ENCODE measurements at places on chromosomes 16 and 17.
A peak's percentile ranks its signal among the peaks of the same experiment; 100 is the strongest.

DNA sequence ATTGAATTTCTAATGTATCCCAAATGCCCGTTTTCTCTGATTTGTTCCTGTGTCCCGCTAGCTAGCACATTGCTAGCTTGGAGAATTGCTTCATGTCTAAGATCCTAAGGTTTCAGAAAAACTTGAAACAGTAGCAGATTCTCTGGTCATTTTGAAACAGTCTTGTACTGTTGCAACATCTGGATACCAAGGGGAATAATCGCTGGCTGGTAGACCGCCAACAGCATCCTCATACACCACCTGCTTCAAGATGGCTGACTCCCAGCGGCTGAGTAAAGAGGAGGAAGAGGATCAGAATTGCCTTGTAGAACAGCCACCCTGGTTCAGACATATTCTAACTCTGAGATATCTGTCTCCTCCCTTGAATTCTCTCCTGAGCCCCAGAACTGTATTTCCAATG is 226.7 kb upstream of the ELAC2 start:
- no peak for DNase-seq

GRCh38 chr16:86635176-86635876 is 57.0 kb downstream of the FOXL1 start:
- DNase-seq = no peak

- DNase-seq = no peak
Measured at GRCh38 chr17:32626379-32626791, 139.6 kb downstream of the CDK5R1 start.

GRCh38 chr17:39963829-39964228 is 1.0 kb downstream of the GSDMA start:
- no peak for DNase-seq

DNA sequence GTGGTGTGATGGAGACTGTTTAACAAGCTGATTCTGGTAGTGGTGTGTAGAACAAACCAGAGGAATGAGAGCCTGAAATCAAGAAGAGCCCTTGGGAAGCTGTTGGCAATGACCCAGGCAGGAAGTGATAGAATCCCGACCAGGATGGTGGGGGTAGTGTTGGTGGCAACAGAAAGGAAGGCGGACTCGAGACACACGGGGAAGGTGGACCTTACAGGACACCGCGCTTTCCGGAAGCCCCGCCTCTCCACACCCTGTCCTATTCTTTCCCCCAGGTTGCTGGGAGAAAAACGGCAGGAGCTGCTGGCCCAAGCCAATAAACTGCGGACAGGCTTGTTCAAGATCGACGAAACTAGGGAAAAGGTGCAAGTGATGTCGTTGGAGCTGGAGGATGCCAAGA is 30.0 kb upstream of the KDM6B start:
- no peak for DNase-seq

DNA sequence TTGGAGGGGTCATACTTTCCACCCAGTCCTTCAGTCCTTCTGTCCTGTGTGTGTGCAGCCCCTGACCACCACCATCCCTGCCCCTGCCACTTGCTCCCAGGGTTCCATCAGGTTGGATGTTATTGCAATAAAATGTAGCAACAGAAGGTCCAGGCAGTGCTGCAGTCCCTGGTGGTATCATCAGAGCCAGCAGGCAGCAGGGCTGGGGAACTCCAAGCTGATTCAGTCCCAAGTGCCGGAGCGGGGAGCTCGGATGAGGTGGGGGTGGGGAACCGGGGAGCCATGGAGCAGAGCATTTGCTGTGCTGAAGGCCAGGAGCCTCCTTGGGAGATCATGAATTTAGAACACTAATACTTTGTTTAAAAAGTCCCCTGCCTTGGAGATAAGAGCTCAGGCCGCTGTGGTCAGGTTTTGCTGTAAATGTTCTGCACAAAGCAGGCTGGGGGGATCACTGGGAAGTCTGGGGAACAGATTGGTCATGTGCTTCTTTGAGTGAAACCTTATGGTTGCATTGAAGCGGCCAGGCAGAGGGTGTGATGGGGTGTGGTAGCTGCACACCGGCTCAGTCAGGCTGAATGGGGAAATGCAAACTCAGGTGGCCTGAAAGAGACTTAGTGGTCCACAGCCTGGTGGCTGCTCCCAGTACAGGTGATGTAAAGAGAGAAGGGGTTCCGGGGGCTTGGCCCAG is 225.9 kb downstream of the SEC14L1 start:
- DNase-seq = no peak

- no peak for DNase-seq
Measured at GRCh38 chr17:39915559-39915958, 2.9 kb downstream of the GSDMB start.

GRCh38 chr16:89195521-89196171 is 4.7 kb downstream of the SLC22A31 start:
- no peak for DNase-seq

- no peak for DNase-seq
Measured at GRCh38 chr17:67164302-67164701, 80.7 kb downstream of the HELZ start.

DNA sequence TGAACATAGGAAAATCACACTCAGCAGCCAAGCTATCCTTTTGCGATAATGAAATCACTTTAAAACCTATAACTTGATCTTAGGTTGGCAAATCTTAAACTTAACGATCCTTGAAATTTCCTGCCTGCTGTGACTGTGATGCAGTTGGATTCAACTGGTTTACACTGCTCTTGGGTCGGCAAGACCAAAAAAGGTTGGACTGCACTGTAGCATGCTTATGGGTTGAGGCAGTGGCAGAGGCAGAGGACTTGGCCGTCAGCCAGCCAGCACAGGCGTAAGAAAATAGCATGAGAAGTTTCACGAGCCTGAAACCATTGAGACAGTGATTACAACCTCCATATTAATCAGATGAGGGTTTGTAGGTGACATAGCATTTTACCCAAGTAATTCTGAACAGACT is 21.4 kb downstream of the WSB1 start:
- DNase-seq = no peak

- peak; percentile 65 for DNase-seq
Measured at GRCh38 chr17:30104575-30105339, 11.9 kb upstream of the NSRP1 start.

GRCh38 chr16:57041182-57042156 is 50.9 kb upstream of the CPNE2 start:
- peak; percentile 37 for DNase-seq

DNA sequence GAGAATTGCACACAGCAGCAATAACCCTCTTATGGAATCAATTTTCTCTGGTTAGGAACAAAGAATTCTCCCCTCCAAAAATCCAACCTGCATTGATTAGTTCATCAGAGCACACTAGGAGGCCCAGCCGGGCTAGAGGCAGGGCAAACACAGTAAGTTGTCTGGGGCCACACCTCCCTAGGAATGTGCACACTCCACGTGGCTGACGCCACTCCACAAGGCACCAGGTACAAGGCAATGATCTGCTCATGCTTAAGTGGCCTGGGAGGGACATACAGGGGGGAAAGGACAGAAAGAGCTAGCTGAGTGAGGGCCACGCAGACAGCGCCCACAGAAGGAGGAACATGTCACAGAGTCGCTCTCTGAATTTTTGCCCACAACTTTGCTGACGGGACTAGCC is 107.6 kb downstream of the SLC39A11 start:
- no peak for DNase-seq

DNA sequence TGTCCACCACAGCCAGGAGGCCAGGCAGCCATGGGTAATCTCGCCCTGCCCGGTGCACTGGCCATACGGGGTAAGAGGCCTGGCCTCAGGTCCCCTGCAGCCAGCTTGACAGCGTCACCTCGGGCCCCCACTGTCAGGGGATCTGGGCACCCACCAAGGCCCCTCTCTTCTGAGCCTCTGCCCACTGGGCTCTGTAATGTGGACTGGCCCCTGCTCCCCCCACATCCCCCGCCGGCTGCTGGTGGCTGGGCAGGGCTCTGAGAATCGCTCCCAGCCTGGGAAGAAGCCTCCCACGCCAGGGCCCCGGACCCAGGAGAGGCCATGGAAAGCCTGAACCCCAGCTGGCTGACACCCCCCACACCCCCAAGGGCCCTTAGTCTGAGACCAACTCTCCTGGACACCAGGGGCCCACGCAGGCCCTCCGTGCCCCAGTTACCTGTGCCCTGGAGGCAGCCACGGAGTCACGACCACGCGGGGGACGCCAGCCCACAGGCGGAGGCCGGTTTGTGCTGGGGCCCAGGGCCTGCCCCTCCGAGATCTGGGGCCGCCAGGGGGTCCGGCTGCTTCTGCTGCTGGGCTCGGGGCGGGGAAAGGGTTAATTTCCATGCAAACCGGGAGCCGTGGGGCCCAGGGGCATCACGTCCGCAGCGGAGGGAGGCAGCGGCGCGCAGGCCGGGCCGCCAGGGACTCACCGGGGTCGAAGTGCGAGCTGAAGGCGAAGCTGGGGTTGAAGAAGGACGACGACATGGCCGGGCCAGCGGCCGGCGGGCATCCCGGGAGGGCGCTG is at the start of gene PVALEF:
Gene PVALEF, plus strand, starts transcription at position 262 of the 787 bp plus-strand sequence. CDS start 15,720 bp downstream, outside the sequence.
- no peak for DNase-seq

GRCh38 chr16:1082266-1082951 is 9.9 kb downstream of the SSTR5 start:
- DNase-seq = no peak

DNA sequence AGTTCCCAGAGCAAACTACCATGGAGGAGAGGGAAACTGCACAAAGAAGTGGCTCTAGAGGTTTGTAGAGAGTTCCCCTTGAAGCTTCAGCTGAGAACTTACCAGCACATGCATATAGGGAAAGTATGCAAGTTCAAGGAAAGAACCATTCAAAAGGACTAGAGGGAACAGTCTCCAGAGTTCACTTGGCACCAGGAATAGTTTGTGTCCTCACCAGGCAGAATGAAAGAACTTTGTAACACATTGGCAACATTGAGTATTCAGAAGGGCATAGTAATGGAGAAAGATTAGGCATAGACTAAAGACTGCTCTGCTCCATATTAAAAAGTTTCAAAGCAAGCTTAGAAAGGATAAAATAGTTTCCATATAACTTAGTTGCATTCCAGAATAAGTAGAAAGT is 155.4 kb upstream of the TOM1L1 start:
- DNase-seq = no peak

Data from memory B cell (primary cell).